Kidney (tissue), 22 donors: ENCODE measurements at places on chromosomes 13 and 19. TPM values are rescaled to one million over a fixed set of nuclear protein-coding genes. Genes with fewer than 3 reads are reported as not detected.

The ZNF98 gene
- total RNA-seq = 1.2 TPM

The ZNF844 gene
- 28.1 TPM for total RNA-seq

The MTUS2 gene
- 0.06 TPM for total RNA-seq

The SIGLEC8 gene
- total RNA-seq = 1.8 TPM

The ITGBL1 gene
- total RNA-seq = 7.7 TPM

The CGB5 gene
- total RNA-seq = not detected

The PABPC3 gene
- 0.22 TPM for total RNA-seq

The OLFM2 gene
- total RNA-seq = 2.1 TPM

The SHISA2 gene
- 3.7 TPM for total RNA-seq

The ZNF534 gene
- not detected for total RNA-seq

The ZNF729 gene
- not detected for total RNA-seq

The ZNRF4 gene
- not detected for total RNA-seq
